ENCODE measurements at places on chromosomes 11 and 22.

- no peak for DNase-seq
Measured at GRCh38 chr11:9851366-9851765, 187.5 kb downstream of the SWAP70 start.

DNA sequence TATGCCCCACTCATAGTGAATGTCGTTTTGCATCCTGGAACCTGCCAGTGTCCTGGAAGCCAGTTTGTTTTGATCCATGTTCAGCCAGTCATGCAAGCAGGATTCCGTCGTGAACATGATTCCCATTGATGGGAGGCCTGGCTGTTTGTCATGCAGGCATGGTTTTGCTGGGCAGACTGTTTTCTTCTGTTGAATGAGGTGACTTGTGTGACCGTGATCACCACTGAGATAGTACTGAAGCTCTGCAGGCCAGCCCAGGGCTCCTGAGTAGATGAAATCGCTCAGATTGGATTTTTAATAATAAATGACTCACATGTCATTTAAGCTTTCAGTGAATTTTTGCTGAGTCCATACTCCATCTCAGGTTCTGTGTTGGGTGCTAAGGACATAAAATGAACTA lies 117.8 kb downstream of the PDE2A start:
- no peak for DNase-seq

- no peak for DNase-seq
Measured at GRCh38 chr11:119030029-119030328, 698 bp downstream of the SLC37A4 start.

DNA sequence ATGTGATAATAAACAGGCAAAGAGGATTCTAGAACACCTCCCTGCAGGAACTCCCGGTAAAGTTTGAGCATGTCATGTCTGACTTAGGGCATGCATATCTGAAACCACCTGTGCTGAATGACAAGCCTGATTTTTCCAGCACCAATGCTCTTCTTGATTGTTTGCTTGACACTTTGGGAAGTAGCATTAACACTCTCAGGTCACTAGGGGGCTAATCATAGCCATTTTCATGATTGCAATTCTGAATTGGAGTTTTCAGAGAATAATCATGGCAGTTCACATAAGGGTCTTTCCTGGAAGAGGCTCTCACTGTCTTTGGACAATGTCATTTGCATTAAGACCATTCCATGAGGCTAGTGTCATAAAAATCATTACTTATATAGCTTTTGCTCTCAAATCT lies 234.4 kb upstream of the MTNR1B start:
- DNase-seq, result no peak

- no peak for DNase-seq
Measured at GRCh38 chr11:12762278-12762677, 88.1 kb downstream of the TEAD1 start.

DNA sequence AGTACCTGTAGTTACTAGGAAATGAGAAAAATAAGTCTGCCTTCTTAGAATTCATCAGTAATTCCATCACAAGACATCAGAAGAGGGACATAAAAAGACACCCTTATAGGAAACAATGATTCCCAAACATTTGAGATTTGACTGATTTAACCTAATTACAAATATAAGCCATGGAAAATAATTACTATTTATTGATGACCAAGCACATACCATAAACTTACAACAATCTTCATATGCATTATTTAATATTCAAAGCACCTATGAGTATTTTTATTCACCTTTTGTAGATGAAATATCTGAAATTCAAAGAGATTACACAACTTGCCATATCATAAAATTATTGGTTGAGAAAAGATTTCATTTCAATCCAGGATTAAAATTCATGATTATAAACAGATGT lies 14.6 kb upstream of the OR52D1 start:
- no peak for DNase-seq

DNA sequence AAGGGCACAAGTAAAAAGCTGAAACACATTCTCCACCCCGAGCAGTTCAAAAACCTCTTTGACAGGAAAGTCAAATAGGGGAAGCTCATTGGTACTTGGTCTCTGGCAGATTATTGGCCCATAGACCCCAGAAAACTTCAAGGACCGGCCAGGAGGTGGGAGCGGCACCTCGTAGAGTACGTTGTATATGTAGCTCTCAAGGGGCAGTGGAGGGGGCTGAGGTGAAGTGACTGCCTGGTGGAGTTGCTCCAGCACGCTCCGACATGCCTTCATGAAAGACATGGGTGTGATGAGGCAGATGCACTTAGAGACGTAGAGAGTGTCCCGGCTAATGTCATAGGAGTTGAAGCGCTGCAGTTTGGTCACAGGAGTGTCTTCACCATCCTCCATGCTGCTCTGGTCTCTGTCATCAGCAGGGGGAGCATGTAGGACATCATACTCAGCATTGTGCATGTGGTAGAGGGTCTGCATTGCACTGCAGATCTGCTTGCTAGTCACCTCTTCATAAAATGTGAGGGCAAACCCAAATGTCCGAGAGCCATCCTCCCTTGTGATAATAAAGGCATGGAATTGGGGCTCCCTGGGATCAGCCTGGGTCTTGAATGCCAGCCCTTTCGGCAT lies 61.3 kb downstream of the DENND5A start:
- DNase-seq, result no peak

GRCh38 chr11:3707176-3707575 lies 36.0 kb upstream of the CHRNA10 start:
- DNase-seq, result no peak

GRCh38 chr11:115324581-115325432 lies 179.4 kb downstream of the CADM1 start:
- no peak for DNase-seq

DNA sequence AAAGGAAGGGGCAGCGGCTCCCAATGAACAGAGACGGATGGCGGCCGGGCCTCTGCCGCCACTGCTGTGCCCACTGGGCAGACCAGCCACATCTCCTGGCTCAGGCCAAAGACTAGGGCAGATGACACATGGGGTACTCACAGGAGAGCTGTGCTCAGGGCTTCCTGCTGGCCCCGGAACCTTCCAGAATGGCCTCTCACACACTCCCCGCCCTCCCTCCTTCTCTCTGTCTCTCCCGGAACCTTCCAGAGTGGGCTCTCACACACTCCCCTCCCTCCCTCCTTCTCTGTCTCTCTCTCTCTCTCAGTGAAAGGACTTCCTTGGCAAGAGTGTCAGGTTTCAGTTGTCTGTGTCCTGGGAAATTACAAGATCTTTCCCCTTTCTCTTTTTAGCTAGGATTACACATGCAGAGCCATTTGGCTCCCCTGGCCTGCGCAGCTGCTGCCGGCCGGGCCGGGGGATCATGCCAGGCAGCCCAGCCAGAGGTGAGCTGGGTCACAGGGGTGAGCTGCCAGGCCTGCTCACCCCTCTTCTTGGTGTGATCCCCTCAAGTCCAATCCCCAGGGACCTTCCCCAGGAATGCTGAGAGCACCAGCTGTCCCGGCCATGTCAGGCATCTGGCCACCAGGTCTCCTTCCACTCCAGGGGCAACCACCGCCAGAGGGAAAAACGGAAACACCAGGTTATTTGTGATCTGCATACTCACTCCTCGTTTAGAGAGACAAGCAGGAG lies 45.3 kb upstream of the ADA2 start:
- DNase-seq, result peak; percentile 39

GRCh38 chr22:22201185-22201929 lies 43.2 kb upstream of the VPREB1 start:
- DNase-seq, result peak; percentile 39

GRCh38 chr11:126546191-126546590 lies 190.7 kb downstream of the ST3GAL4 start:
- DNase-seq, result no peak

- no peak for DNase-seq
Measured at GRCh38 chr11:67275606-67276409, 9.5 kb downstream of the GRK2 start.

DNA sequence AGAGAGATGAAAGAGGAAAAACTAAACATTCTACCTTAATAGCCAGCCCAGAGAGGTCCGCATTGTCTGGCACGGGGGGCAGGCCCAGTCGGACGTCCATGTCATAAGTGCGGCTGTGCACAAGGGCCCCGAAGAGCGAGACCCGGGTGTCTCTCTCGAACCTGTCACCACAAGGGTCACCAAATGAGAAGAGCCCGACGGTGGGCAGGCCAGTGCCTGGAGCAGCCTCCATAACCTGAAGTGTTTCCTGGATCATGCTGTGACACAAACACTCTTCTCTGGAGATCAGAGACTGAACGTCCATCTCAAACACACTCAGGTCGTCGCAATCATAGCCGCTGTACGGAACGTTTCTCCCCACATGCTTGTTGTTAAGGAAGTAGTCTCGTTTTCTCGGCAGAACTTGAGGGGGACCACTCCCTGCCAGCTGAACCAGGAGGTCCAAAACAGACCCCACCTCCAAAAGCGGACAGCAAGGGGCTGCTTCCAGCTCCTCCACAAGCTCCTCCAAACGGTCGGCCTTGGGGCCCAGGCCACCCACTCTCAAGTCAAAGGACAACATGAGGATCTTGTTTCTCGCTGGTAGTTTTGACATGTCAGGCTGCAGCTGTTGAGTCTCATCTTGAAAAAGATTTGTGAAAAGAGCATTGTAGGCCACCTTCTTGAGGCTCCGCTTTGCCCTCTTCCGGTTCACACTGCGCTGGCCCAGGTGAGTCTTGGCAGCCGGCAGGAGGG lies 971 bp downstream of the TUBGCP6 start:
- DNase-seq, result peak; percentile 42

GRCh38 chr11:3783611-3784010 lies 13.7 kb downstream of the NUP98 start:
- no peak for DNase-seq

GRCh38 chr11:107172996-107173395 lies 154.7 kb upstream of the GUCY1A2 start:
- DNase-seq, result no peak

GRCh38 chr11:112024178-112024772 lies 933 bp upstream of the DLAT start:
- DNase-seq, result no peak

GRCh38 chr22:49334449-49334789 lies 493.3 kb downstream of the BRD1 start:
- no peak for DNase-seq

- peak; percentile 69 for DNase-seq
Measured at GRCh38 chr11:36478700-36479329, 31.3 kb downstream of the TRAF6 start.

- DNase-seq, result no peak
Measured at GRCh38 chr11:76251576-76251975, 45.3 kb upstream of the WNT11 start.

- DNase-seq, result peak; percentile 76
Measured at GRCh38 chr22:22156716-22157347, 87.8 kb upstream of the VPREB1 start.

DNA sequence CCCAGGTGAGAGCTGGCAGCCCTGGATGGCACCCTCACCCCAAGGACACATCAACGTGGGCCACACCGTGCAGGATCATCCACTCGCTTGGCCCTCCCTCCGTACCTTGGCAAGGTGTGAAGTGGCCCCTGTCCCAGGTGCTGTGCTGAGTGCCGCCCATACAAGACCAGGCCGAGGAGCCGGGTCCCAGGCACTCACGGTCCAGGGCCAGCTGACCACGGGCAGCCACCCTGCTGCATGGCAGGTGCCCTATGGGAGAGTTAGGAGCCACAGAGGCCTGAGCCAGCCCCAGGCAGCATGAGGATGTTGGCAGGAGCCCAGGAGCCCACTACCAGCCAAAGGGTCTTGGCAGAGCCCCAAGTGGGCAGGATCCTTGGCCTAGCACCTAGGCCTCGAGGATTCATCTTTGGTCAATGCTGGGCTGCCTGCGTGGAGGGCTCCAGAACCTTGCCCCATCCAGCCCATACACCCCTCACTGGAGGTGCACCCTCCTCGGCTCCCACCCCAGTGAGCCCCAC lies 19.6 kb downstream of the RTN4R start:
- no peak for DNase-seq

DNA sequence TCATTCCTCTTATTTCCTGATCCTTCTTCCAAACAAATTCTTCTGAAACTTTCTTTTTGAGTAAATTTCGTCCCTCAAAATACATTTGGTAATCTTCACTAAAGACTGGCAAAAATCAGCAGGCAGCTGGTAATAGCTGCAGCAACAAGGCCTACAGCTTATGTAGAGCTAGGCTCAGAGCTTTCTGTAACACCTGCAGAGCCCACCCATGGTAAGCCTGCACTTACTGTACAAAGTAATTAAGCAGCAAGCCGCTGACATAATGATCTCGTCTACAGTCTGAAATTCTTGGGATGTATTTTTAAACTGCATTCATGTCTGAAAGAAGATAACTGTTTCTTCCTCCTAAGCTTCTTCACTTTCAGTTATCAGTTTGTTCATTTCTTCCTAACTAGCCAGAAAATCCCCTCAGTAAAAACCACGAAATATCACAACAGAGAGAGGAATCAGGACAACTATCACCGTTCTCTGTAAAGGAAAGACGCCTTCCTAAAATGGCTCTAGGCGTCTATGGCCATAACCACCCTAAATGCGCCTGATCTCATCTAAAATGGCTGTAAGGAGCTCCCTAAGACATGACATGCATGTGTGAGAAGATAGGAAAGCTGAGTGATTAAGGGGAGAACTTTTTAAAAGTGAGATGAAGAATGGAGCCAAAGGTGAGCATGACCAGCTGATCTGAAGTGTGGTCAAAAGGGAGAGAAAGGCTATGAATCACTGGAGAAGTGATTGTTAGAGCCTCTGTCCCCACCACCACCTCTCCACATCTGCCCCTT lies 56.2 kb downstream of the DENND5A start:
- DNase-seq, result no peak

DNA sequence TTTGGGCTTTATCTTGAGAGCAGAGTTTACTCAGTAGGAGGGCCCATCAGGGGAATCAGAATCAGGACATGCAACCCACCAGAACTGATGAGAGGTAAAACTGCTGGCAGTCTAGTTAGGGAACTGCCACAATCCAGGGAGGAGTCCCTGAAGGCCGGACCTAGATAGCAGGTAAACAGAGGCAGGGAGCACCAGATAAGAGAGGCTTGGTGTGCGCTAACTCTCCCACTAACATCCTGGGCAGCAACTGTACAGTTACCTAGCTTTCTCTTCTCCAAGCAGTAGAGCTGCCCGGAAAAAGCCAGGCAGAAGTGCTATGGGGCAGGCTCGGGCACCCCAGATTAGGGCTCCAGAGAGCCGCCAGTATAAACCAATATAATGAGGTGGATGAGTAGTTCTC lies 865 bp upstream of the AMOTL1 start:
- no peak for DNase-seq

DNA sequence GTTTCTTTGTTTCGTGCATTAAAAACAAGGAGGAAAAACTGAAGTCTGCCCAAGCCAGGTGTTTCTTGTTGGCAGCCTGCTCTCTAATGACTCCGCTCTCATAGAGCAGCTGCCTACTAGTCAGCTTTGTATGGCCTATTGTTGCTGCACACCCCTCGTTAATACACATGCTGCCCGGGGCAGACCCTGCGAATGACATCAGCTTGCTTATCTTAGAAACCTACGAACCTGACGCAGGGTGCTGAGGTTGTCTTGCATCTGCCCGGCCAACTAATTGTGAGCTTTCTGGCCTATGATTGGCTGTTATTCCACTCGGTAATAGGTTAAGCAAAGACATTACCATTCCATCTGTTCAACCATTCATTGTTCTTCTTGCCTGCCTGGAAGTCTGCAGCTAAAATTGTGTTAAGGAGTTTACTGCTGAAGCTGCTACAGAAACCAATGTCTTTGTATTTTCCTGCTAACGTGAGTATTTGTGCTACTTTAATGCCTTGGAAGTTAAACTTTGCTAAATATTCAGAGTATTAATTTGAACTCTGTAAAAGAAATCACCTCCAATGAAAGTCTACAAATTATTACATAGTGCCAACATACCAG lies 37.5 kb downstream of the ZC3H12C start:
- peak; percentile 52 for DNase-seq
